Camera-type eye (tissue), 1 donor: ENCODE measurements at places on chromosomes 11 and 22. TPM values are rescaled to one million over a fixed set of nuclear protein-coding genes. Genes with fewer than 3 reads are reported as not detected.

The ASCL2 gene
- 0.82 TPM for total RNA-seq

The PHF21B gene
- 13.1 TPM for total RNA-seq

The C1QTNF4 gene
- 18.5 TPM for total RNA-seq

The PARVB gene
- 22.0 TPM for total RNA-seq

The TPBGL gene
- total RNA-seq: not detected

The RFPL1 gene
- not detected for total RNA-seq

The RANBP1 gene
- 153 TPM for total RNA-seq

The DEUP1 gene
- total RNA-seq: 1.3 TPM

The TBC1D10A gene
- 13.7 TPM for total RNA-seq
